ENCODE measurements at places on chromosomes 16 and 17.

- no peak for DNase-seq
Measured at GRCh38 chr17:19002805-19003542, 1.6 kb downstream of the FAM83G start.

DNA sequence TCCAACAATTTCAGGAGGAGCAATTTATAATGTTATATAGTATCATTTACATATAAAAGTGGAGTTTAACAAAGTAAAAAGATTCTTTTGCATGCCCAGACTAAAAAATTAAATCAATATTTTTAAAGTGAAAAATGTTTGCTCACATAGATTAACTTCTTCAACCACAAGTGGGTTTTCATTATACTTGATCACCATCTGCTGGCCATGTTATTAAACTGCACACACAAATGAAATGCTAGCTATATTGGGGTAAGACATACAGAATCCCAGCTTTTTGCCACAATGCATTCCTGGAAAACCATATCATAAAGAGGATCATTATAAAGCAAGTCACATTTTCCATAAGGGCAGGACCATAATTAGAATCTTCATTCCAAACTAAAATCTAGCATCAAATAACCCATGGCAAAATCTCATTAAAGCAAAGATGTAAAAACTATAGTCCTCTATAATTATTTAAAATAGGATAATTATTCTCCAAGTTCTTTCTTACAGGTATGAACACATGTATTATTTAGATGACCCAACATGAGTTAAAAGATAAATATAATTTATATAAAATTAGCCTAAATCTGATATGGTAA, 26.3 kb downstream of the CEP112 start:
- DNase-seq, result peak; percentile 63

DNA sequence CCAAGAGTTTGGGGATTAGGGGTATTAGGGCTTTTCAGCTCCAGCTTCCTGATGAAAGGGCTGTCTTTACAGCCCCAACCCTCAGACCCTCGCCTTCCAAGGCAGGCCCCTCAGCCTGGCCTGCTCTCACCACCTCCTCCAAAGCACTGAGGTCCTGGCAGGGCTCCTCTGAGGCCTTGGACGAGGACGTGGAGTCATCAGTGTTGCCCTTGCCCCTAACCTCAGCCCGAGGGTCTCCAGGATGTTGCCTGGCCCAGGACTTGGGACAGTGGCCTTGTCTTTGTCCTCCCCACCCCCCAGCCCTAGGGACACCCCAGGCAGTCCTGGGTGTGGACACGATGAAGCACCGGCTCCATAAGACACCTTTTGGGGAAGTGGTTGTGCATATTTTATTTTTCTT, 28.2 kb downstream of the B9D1 start:
- DNase-seq, result no peak

- DNase-seq, result no peak
Measured at GRCh38 chr16:57531635-57532265, 4.6 kb downstream of the CCDC102A start.

GRCh38 chr17:30273373-30273772, 18.4 kb downstream of the BLMH start:
- DNase-seq, result no peak

DNA sequence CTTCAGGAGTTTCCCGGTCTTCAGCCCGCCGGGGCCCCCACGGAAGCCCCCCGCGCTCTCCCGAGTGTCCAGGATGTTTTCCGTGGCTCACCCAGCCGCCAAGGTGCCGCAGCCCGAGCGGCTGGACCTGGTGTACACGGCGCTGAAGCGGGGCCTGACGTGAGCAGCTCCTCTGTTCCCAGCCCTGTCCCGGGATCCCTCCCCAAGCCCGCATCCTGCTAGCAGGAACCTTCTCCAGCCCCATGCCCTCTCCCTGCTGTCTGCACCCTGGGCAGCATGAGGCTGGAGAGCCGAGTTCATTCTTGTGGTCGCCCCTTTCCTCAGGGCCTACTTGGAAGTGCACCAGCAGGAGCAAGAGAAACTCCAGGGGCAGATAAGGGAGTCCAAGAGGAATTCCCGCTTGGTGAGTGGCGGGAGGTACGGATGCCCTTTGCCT, 10.1 kb downstream of the RIPOR1 start:
- no peak for DNase-seq

DNA sequence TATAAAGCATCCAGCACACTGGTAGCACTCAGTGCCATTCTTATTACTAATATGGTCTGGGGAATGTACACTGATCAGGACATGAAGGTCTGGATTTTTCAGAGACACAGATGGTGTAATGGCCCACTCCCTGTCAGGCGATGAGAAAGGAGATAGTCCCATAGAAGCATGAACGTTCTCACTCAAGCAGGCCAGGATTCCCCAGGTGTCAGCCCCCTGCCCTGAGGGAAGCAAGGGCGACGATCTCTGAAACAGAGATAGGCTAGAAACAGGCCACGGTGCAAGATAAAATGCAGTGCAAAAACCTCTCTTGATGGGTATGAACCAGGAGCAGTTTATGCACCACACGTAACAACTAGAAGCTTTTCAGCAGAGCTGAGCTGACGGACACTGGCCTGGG, 10.6 kb downstream of the PRPSAP1 start:
- no peak for DNase-seq

DNA sequence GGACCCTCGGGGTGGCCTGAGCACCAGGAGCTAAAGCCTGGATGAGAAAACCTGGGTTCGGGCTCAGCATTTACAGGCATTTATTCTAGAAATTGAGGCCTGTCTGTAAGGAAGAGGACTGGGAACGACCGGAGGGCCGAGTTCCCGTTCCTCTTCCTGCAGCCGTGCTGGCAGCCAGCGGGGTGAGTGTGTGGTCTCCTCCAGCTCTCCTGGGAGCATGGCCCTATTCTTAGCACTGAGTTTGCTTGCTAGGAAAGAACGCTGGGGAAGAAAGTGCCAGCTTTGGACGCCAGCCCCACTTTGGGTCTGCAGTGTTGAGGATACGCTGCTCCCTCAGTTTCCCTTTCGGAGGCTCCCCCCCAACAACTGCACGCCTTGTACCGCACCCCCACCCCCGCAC, 49.6 kb downstream of the MGAT5B start:
- no peak for DNase-seq

DNA sequence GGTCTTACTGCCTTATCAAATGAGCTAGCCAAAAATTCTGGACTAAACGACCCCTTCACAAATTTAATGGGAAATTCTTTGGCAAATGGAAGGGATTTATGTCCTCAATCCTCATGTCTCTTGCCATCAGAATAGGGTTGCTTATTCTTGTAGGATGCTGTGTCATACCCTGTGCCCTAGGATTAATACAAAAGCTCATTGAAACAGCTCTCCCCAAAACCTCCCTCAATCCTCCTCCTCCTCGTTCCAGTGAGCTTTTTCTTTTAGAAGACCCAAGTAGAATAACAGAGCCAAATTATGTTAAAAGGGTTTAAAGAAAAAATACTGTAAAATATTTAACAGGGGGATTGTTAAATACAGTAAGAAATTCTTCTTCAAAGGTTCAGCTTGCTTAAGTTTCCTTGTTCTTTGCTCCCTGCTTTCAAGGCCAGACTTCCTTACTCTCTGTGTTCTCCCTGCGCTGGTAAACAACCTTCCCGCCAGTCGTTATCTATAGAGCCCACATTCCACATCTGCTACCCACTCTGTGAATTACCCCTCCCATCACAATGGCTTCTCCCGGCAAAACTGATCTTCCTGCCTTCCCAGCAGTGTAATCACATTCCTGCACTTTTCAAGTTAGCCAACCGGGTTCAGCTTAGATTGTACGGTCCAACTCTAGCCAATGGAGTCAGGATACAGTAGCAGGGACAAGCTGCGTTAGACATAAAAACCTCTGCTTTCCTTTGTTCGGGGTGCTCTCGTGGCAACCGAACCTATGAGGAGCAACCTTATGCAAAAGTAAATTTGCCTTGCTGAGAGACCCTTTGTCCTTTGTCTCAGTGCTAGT, 9.7 kb downstream of the HPR start:
- DNase-seq, result no peak

- no peak for DNase-seq
Measured at GRCh38 chr16:1045993-1046911, 26.3 kb upstream of the SSTR5 start.

DNA sequence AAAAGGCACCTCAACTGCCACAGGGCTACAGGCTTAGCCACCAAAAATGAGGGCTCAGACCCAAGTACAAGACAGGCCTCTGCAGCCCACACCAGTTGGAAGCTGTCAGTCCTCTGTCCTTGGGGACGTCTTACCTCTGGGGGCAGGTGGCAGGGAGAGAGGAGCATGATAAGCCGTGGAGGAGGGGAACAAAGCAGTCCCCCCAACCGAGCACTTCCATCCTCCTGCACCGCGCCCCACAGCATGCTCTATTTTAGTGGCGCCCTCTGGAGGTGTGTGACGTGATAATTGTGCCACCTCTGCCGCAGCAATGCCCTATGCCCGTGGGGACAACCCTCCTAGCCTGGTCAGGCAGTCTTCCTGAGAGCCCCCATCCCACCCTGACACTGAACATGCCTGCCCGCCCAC, 13.6 kb downstream of the G6PC3 start:
- no peak for DNase-seq

- DNase-seq, result no peak
Measured at GRCh38 chr17:55887531-55887930, 136.7 kb downstream of the PCTP start.

GRCh38 chr17:80738020-80738808, 193.6 kb downstream of the RPTOR start:
- DNase-seq, result no peak

- no peak for DNase-seq
Measured at GRCh38 chr17:1697681-1698080, 12.5 kb downstream of the TLCD2 start.

GRCh38 chr17:16027708-16028584, 28.3 kb downstream of the TTC19 start:
- DNase-seq, result peak; percentile 80

- no peak for DNase-seq
Measured at GRCh38 chr17:11459861-11460331, 138.4 kb upstream of the DNAH9 start.

DNA sequence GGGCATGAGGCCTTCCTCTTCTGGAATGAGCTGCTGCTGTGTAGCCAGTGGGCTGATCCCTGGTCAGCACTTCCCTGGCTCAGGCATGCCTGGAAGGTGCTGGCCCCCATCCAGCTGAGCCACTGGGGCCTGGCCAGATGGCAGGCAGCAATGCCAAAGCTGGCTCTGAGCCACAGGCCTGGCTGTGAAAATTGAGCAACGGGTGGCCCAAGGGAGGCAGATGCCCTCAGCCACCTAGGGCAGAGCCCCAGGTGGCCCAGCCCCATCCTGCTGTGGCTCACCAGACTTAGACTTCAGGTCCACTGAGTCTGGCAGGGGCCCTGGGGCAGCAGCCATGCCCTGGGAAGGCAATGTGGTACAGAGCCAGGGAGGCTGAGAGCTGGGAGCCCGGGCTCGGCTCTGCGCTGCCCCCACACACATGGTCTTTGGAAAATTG, 8.5 kb upstream of the CRHR1 start:
- DNase-seq, result no peak

DNA sequence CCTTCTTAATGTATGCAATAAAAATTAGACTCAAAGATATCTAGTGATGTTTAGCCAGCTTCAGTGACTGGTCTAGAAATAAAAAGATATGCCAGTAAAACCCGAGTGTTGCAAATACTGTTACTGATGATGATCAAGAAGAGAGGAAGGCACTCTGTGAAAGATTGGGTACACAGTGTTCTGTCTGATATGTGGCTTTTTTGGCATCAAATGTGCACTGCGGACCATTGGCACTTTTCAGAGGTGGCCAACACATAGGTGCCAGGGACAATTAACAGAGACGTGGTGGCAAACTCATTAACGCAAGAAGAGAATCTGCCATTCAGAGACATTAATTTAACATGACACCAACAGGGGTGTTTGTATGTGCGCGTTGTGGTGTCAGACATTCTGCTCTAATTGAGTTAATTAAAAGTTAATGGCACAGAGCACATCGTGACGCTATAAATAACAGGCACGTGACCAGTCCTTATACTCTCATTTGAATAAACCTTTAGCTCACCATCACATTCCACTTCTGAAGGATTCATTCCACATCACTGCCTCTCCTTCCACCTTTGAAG, 549.3 kb upstream of the HSBP1 start:
- no peak for DNase-seq

GRCh38 chr16:82880346-82880745, 253.6 kb downstream of the CDH13 start:
- no peak for DNase-seq

DNA sequence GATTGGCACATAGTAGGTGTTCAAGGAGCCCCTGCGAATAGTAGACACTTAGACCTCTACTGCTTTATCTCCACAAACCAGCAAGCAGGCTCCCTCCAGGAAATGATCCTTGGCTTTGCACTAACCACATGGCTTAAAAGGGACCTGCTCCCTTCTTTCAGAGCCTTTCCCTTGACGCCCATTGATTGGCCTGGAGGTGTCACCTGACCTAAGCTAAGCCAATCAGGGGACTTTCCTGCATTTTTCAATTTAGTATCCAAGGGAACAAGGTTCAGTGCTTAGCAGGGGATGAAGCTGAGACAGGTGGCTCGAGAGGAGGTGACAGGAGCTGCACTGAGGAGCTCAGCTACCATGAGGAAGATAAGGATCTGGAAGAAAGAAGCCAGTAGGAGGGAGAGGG, 52.8 kb downstream of the CLEC19A start:
- no peak for DNase-seq

- DNase-seq, result no peak
Measured at GRCh38 chr17:32794533-32795246, 82.2 kb downstream of the MYO1D start.

GRCh38 chr17:80984749-80985148, 6.9 kb upstream of the CHMP6 start:
- no peak for DNase-seq

DNA sequence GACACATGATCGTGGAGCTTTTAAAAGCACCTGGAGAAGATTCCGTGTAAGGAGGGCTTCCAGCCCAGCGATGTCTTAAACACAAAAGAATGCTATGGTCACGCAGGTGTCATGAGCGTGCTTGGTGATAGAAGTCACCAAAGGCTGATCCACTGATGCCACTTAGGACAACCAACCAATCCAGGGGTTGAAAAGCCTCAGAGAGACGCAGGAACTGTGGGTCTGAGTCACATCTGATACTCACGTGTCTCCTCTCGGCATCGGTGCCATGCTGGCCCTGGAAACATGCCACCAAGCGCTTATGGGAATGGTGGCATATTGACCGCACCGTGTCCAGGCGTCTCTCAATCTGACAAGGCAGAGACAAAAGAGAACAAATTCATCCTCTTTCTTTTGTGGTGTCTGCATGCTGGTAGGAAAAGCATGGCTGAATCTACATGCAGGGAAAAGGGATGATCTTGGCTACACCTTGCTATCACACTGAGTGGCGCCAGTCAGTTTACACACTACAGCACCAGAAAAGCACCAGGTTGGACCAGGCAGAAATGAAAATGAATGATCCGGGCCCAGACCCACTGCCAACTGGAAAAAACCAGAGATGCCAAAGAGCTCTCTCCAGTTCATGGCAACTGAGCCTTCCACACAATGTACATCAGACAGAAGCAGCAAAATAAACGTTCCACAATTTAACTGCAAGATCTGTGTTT, 38.0 kb downstream of the ARHGAP17 start:
- DNase-seq, result no peak

DNA sequence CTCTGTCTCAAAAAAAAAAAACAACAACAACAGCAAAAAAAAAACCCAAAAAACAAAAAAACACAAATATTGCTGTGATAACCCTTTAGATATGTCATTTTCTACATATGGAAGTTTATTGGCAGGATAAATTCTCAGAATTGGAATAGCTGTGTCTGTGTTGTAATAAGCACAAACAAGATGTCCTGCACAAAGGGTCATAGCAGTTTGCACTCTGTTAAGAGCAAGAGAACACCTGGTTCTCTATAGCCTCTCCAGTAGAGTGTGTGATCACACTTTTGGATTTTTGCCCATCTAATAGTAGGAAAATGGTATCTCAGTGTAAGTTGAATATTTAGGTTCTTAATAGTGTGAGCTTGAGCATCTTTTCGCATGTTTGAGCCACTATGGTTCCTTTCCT, 60.4 kb downstream of the USP43 start:
- DNase-seq, result no peak

Measured in glomerular endothelial cell (primary cell).